ENCODE measurements at places on chromosomes 3 and 15.

DNA sequence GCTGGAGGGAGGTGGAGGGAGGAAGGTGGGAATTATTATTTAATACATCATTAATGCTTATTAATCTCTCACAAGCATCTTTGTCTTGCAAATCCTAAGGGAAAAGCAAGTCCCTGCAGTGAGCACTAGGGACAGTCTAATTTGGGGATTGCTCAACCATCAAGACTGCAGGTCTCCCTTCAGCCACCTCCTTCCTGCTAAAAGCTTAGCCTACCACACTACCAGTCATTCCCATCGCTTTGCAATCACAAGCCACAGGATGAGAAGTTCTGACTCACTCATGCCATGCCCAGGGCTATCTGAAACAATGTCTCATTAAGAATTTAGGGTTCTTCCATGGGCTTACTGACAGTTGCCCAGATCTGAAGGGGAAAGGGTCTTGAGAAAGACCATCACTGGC is 51.0 kb upstream of the EIF1B start:
- H3K4me3 ChIP-seq = no peak overlapping the region
- H3K4me1 ChIP-seq = no peaks in the 10 kb centered on the region
- DNase-seq = peak; percentile 87
- peak overlapping the region; percentile 70 for H3K27ac ChIP-seq
- peaks cover 7% of the 10 kb centered on the region for H3K36me3 ChIP-seq
- H3K27me3 ChIP-seq = no peaks in the 10 kb centered on the region

DNA sequence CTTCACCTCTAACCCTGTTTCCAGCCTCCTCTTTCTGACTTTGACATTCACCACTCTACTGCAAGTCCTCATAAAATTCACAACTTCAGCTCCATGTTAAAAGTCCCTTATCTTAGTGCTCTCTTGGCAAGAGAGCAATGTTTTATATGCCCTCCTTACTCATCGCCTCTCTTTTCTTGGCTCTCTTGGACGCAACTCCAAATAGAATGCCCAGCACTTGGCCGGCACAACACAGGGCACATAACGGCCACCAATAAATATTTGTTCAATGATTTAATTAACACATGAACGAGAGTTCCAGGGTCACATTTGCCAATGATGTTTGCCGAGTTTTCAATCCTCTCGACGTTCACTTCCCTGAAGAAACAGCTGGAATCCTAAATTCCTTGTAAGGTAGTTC is 401.4 kb downstream of the ROBO1 start:
- no peak overlapping the region for H3K27ac ChIP-seq
- no peak overlapping the region for H3K4me3 ChIP-seq
- H3K36me3 ChIP-seq = no peaks in the 10 kb centered on the region
- H3K4me1 ChIP-seq = no peaks in the 10 kb centered on the region
- peaks cover 98% of the 10 kb centered on the region for H3K27me3 ChIP-seq

GRCh38 chr3:113662824-113663223 is 33.6 kb downstream of the USF3 start:
- H3K27ac ChIP-seq = no peak overlapping the region
- no peaks in the 10 kb centered on the region for H3K4me1 ChIP-seq
- DNase-seq = no peak
- no peak overlapping the region for H3K4me3 ChIP-seq
- no peaks in the 10 kb centered on the region for H3K27me3 ChIP-seq
- H3K36me3 ChIP-seq = peaks cover 35% of the 10 kb centered on the region

DNA sequence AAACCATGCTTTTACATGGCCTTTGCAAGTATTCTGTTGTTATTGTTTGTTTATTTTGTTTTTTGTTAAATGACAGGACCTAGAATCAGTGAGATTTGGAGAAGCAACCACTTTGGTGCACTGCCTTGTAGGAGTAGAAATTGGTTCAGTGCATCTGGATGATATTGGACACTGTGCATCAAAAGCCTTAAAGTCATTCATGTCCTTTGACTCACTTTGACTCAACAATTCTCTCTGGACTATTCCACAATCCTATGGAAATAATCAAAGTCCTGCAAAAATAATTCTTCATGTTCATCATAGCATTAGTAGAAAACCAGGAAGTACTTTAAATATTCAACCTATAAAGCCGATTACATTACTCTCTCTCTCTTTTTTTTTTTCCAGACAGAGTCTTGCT is 224.8 kb downstream of the ABHD5 start:
- no peak overlapping the region for H3K27ac ChIP-seq
- no peaks in the 10 kb centered on the region for H3K27me3 ChIP-seq
- no peak for DNase-seq
- H3K36me3 ChIP-seq = no peaks in the 10 kb centered on the region
- H3K4me1 ChIP-seq = no peaks in the 10 kb centered on the region
- no peak overlapping the region for H3K4me3 ChIP-seq

DNA sequence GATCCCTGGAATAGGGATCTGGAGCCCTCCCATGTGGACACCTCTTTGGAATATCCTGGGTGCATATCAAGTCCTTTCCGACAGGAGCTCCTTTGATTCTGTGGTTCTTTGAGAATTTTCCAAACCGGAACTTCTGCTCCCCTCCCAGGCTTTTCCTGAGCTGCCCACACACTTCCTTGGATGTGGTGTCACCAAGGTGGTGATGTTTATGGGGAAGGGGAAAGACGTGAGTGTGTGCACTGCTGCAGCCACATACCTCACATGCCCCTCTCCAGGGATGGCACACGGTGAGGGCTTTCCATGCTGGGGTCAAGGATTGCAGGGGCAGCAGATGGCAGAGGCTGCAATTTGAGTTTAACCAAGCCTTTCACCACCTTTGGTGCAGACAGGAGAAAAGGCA is 27.9 kb upstream of the PSTPIP1 start:
- no peak overlapping the region for H3K27ac ChIP-seq
- no peak overlapping the region for H3K4me3 ChIP-seq
- peaks cover 23% of the 10 kb centered on the region for H3K27me3 ChIP-seq

GRCh38 chr3:22265403-22265802 is 514.4 kb upstream of the ZNF385D start:
- peaks cover 16% of the 10 kb centered on the region for H3K4me1 ChIP-seq
- H3K36me3 ChIP-seq = no peaks in the 10 kb centered on the region
- no peak overlapping the region for H3K4me3 ChIP-seq
- H3K27me3 ChIP-seq = no peaks in the 10 kb centered on the region
- no peak for DNase-seq

DNA sequence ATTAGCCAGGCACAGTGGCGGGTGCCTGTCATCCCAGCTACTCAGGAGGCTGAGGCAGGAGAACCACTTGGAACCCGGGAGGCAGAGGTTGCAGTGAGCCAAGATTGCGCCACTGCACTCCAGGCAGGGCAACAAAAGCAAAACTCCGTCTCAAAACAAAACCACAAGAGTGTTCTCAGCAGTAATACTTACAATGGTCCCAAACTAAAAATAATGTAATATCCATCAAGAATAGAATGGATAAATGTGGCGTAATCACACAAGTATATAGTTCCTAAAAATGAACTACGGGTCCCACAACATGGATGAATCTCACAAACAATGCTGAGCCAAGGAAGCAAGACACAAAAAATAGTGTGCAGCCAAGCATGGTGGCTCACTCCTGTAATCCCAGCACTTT is 39.2 kb downstream of the STAG1 start:
- no peaks in the 10 kb centered on the region for H3K36me3 ChIP-seq
- peaks cover 6% of the 10 kb centered on the region for H3K4me1 ChIP-seq
- H3K4me3 ChIP-seq = no peak overlapping the region
- no peak for DNase-seq
- no peaks in the 10 kb centered on the region for H3K27me3 ChIP-seq

DNA sequence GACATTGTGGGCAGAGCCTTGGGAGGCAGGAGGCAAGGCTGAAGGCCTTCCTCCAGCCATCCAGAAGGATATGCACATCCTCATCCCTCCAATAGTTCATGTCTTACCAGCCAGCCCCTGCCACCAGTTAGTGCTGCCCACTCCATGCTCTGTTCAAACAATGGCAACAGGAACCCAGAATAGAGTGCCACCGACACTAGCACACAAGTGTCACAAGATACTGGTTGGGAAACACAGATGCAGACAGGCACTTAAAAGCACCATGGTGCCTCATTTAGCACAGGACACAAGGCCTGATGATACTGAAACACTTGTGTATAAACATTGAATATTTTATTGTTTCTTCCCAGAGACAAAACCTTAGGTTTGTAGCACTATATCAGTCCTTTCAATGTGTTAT is 56.5 kb upstream of the MYO5C start:
- H3K27me3 ChIP-seq = no peaks in the 10 kb centered on the region
- H3K4me3 ChIP-seq = no peak overlapping the region
- no peak overlapping the region for H3K27ac ChIP-seq
- no peaks in the 10 kb centered on the region for H3K4me1 ChIP-seq

DNA sequence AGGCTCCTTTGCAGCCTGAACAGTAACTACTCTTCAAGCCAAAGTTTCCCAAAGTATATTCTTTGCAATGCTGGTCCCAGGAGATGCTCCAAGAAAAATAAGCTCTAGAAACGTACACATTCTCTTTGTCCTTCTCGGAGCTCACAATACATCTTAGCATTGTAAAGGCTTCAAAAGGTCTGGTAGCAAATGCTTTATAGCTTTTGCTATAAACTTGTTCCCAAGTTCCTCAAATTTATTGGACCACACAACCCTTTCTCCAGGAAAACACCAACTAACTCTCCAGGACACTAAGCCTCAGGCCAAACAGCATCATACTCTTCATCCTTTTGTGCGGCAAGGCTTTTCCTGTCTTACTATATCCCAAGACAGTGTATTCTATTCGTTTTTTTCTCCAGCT is 455.6 kb upstream of the PROK2 start:
- no peak overlapping the region for H3K27ac ChIP-seq
- peaks cover 2% of the 10 kb centered on the region for H3K4me1 ChIP-seq
- DNase-seq = no peak
- H3K36me3 ChIP-seq = no peaks in the 10 kb centered on the region
- H3K4me3 ChIP-seq = no peak overlapping the region
- peaks cover 13% of the 10 kb centered on the region for H3K27me3 ChIP-seq

DNA sequence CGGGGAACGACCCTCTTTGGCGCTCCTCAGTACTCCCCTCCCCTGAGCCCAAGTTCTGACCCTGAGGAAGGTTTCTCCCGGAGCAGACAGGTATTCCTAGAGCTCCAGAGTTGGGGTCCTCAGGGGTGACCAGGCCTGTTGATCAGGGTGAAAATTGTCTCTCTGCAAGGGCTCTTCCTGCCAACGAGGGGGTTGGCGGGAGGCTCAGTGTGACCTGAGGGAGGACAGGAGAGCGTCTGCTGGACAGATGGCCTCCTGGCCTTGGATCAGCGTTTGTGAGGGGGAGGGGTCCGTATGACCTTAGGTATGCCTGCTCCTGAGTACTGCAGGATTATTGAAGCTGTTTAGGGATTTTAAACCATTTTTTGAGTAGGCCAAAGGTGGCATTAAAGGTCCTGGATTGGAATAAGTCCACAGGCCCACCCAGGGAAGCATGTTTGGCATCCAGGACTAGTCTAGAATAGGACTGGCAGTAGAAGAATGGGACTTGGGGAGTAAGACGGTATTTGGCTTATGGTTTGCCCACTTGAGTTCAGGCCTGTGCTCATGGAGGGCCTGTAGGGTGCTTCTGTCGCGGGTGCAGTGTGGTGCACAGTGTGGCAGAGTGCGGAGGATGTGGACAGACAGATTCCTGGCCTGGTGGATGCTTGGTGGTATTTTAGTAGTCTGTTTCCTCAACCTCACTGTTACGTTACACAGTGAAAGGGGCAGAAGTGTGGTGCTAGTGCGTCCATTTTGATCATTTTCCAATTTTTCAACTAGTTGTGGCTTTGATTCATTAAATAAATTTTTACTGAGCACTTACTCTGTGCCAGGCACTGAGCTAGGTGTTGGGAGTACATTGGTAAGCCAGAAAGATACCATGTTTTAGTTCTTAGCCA is 959 bp downstream of the ZNF592 start:
- H3K4me3 ChIP-seq = peak overlapping the region; percentile 90
- H3K4me1 ChIP-seq = peaks cover 41% of the 10 kb centered on the region
- DNase-seq = peak; percentile 26
- H3K36me3 ChIP-seq = peaks cover 15% of the 10 kb centered on the region

DNA sequence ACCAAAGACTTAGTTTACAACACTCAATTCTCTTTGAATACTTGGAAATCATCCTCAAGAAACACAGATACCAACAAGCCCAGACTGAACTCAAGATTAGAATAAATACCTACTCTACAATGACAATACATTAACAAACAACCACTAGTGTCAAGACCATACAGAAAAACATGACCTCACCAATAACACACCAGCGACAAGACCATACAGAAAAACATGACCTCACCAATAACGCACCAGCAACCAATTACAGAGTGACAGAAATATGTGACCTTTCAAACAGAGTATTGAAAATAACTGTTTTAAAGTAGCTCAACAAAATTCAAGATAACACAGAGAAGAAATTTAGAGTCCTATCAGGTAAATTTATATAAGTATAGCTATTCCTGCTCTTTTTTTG is 876.0 kb downstream of the EPHA3 start:
- H3K36me3 ChIP-seq = no peaks in the 10 kb centered on the region
- H3K4me3 ChIP-seq = no peak overlapping the region
- H3K27me3 ChIP-seq = no peaks in the 10 kb centered on the region
- no peaks in the 10 kb centered on the region for H3K4me1 ChIP-seq
- no peak for DNase-seq
- no peak overlapping the region for H3K27ac ChIP-seq

DNA sequence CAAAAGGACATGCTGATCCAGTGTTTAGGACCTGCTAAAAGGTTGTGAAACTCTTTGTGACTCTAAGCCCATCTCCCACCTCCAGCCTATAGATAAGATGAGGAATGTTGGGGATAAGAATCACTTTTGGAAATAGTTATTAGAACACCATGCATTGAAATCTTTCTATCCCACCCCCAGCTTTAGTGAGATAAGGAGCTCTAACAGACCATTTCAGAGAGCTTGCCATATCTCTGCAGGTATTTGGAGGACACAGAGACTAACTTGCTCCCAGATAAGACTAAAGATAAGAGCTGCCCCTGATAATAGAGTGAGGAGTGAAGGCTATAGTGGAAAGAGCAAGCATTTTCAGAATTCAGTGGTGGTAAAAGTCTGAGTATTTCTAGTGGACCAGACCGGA is 53.1 kb upstream of the GNB4 start:
- no peaks in the 10 kb centered on the region for H3K4me1 ChIP-seq
- no peak overlapping the region for H3K27ac ChIP-seq
- no peaks in the 10 kb centered on the region for H3K36me3 ChIP-seq

DNA sequence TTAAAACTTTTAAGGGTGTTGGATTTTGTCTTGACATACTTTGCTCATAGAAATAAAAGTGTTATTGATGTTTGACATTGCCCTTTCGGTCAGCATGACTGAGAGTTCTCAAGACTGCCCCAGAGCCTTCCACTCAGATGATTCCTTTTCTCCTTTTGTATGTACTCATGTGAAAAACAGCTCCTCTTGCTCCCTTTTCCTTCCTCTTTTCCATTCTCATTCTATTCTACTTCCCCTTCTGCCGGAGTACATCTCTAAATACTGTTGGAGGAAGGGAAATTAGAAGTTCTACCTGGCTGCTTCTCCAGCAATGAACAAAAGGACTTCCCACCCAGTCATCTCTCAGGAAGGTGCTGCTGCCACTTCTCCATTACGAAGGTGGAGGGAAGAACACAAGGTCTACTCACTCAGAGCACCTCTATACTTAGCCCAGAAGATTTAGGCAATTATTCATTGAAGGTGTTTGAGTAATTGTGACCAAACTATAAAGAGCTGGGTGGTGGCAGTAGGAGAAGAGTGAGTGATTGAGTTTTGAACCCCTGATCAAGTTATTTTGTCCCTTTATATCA is 163.8 kb upstream of the MBNL1 start:
- no peaks in the 10 kb centered on the region for H3K4me1 ChIP-seq
- H3K4me3 ChIP-seq = no peak overlapping the region
- no peak for DNase-seq
- no peak overlapping the region for H3K27ac ChIP-seq

Data from MCF 10A (cell line).